Stimulated activated CD8-positive, alpha-beta memory T cell treated with anti-CD3 and anti-CD28 coated beads, Interleukin-4, amount 100 ng/mL, for 1 hour (primary cell): ENCODE measurements at places on chromosomes 6 and 20.

DNA sequence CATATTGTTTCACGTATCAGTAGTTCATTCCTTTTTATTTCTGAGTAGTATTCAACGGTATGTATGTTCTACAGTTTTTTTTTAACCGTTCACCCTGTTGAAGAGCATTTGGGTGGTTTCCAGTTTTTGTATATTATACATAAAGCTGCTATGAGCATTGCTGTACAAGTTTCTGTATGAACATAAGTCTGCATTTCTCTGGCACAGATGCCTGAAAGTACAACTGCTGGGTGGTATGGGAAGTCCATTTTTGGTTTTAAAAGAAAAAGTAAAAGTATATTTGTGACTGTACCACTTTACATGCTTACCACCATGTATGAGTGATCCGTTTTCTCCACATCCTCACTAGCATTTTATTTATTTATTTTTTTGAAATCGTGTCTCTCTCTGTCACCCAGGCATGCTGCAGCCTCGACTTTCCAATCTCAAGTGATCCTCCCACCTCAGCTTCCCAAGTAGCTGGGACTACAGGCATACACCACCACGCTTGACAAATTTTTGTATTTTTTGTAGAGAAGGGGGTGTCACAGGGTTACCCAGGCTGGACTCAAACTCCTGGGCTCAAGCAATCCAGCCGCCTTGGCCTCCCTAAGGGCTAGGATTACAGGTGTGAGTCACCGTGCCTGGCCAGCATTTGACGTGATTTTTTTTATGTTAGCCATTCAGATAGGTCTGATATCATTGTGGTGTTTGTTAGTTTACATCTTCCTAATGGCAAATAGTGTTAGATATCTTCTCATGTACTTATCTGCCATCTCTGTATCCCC lies 11.0 kb upstream of the SIM1 start:
- DNase-seq: no peak

- no peak for DNase-seq
Observed at GRCh38 chr6:56860475-56860874, 94.4 kb upstream of the BEND6 start.

GRCh38 chr20:62161347-62161746 lies 17.8 kb downstream of the SS18L1 start:
- no peak for DNase-seq

GRCh38 chr6:23559587-23560343 lies 566.2 kb upstream of the NRSN1 start:
- no peak for DNase-seq

- no peak for DNase-seq
Observed at GRCh38 chr6:57072108-57072507, 17.9 kb upstream of the ZNF451 start.

GRCh38 chr20:63529180-63529860 lies 7.9 kb downstream of the PTK6 start:
- DNase-seq: no peak

- DNase-seq: no peak
Observed at GRCh38 chr6:78593898-78594667, 273.3 kb upstream of the IRAK1BP1 start.

DNA sequence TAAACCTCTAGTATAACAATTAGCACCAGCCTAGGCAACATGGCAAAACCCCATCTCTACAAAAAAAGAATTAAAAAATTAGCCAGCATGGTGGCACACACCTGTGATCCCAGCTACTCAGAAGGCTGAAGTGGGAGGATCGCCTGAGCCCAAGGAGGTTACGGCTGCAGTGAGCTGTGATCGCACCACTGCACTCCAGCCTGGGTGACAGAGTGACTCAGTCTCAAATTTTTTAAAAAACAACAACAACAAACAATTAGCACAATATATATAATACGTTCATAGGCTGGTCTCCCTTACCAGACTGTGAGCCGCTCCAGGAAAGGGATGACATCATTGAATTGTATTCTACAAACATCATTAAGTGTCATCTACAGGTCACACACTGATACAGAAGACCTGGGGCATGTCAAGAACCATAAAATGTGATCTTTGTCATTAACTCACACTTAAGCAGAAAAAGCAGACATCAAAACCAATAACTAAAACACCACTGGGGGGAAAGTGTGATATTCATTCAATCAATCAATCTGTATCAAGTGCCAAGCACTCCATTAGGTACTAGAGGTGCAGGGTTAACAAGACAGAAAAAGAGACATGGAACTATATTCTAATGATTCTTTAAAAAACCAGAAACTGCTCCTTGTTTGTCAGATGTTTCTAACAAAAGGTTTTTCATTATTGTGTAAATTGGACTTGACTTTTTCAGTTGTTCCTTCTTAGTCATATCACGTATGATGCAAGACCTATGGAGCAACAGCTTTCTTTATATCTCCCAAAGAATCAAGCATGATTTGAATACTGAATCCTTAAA lies 17.8 kb downstream of the MAP3K5 start:
- no peak for DNase-seq

- DNase-seq: no peak
Observed at GRCh38 chr6:8865451-8865850, 430.1 kb upstream of the SLC35B3 start.

DNA sequence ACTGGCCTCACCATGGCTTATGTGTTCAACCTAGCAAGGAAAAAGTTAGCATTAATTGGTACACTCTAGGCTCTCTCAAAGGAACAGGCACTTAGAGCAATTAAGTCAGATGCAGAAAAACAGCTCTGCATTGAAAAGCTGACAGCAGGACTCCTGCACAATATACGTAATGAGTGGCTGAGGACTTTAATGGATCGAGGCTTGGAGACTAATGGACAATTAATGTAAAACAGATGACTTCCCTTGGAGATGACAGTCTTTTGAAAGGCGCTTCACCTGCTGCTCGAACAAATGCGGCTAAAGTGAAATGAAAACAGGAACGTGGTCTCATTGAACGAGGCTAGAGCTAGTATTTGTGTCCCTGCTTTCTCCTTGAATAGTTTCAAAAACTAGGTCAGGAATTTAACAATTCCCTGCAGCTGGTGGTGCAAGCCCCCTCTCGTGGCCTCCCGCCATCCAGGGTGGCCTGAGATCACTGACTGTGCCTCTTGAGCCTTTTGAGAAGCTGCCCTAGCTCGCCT lies 137.1 kb downstream of the ELOVL4 start:
- DNase-seq: no peak

DNA sequence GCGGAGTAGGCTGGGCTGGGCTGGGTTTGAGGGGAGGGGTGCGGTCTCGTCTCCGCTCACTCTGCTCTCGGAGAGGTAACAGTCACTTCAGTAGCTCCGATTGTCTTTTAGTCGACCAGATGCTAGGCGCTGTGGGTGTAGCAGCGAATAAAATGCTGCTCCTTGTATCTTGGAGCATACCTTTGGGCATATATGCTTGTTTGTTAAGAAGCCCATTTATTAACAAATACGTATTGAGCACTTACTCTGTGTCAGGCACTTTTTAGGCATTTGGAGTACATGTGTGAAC lies 545 bp downstream of the ACTR5 start:
- DNase-seq: no peak

DNA sequence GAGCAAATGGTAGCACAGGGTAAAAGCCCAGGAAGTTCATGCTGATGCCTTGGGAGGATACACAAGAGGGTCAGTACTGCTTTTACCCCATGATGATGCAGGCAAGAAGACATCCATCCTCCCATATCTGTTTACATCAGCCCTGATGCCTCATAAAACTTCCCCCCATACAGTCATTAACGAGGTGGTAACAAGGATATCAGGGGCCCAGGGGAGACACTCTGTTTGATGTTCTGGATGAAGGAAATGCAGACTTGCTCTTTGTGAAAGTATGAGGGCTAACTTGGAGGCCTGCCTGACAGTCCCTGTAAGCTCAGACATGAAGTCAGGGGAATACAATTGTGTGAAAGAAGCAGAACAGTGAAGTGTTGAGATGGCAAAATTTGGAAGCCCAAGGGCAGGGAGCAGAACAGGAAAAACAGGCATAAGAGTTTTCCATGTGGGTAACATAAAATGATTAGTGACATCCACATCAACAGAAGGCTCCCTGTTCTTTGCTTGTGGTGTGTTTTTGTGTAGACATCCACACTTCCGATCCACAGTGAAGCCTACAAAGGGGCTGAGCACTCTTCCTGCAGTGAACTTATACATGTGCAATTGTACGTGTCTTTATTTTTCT lies 813.4 kb downstream of the MAFB start:
- DNase-seq: no peak

DNA sequence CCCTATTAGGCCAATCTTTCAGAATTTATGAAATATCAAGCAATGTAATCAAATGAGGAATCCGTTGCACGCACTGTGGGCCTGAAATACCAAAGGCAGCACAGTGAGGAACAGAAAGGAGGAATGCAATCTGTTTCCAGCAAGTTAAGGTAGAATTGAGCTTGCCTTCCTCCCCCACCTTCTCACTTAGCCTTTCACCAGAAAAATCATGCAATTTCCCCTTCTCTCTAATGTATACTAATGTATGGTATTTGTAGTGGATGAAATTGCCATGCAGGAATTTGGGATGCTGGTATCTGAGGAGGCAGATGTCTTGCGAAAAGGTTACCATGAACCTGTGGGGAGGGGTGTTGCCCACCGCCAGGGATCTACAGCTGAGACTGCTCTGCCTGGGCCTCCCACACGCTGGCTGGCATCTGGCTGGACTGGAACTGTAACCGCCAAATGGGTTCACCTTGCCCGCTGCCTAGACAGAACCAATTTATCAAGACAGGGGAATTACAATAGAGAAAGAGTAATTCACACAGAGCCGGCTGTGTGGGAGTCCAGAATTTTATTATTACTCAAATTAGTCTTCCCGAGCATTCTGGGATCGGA lies 222.4 kb upstream of the MYLIP start:
- no peak for DNase-seq

DNA sequence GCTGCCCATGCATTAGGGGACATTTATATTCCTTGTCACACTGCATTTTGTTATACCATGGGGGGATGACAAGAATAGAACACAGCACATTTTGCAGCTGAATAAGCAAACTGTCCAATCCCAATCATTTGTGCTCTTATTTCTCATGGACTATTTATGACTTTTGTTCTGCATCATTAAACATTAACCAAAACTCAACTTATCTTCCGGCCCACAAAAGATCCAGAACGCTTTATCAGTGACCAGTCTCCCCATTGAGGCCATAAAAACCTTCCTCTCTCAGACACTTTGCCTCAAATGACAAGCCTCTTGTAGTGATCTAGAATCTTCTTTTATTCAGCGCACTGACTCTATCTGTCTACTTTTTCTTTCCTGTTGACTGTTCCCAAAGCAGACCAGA lies 28.4 kb upstream of the FOXQ1 start:
- no peak for DNase-seq

DNA sequence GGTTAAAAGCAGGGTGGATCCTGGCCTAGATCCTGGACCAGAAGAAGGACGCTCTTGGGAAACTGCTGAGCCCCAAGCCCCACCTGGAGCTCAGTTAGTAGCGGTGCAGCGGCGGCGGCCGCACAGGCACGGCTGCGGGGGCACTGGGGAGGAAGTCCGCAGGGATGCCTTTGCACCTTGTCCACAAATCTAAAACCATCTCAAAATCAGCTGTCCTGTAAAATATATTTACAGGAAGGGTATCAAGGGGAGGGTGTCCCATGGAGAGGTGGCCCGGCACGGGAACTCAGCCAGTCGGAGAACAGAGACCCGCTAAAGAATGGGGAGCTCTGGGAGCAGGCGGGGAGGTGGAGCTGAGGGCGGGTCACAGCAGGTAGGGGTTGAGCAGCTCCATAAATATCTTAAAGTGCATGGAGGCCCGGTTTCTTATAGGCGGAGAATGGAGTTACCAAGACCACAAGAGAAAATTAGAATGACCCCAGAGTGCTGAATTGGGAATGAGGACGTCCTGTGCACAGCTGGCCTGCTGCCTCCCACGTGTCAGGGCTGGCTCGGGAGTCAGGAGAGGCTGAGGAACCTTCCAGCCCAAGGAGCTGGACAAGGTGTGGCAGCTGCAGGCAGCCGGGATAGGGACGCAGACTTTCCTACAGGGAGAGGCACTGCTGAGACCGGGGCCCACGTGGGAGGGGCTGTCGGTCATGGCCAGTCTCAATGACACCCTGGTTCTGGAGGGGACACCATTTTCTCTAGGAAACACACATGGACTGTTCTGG lies 8.0 kb downstream of the MTG2 start:
- no peak for DNase-seq

- DNase-seq: no peak
Observed at GRCh38 chr20:15119852-15120487, 782.6 kb upstream of the FLRT3 start.

DNA sequence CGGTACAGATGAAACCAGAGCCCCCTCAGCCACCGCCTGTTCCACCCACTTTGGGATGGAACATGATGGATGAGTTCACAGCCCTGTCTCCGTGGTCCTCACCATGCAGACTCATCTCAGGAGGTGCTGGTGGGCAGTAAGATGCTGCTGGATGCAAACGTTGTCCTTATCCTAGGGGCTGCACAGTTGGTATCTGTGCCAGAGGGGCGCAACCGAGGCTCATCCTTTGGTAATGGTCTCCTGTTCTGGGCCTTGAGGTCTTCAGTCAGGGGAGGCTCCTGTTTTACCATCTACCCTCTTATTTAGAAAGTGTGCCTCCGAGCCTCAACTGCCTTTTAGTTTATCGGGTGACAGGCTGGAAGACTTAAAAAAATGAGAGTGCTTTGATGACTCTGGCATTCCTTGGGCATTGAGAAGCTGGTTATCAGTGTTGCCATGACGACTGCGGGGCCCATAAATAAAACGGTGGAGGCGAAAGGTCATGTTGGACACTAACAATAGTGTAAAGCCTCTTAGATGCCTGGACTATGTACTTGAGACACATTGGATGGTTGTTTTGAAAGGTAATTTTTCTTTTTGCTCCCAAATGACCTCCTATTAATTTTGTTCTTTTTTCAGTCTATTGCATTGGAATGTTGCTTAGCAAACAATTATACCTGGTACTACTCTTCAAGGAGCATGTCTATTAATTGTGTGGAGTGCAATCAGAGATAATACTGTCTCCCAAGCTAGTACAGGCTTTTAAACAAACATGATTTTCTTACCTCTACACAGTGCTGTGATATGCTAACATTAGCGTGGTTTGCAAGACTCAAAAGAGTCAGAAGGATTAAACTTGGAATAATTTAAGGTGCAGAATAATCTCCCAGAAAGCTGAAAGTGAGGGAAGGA lies 74.2 kb upstream of the DSP start:
- DNase-seq: no peak

DNA sequence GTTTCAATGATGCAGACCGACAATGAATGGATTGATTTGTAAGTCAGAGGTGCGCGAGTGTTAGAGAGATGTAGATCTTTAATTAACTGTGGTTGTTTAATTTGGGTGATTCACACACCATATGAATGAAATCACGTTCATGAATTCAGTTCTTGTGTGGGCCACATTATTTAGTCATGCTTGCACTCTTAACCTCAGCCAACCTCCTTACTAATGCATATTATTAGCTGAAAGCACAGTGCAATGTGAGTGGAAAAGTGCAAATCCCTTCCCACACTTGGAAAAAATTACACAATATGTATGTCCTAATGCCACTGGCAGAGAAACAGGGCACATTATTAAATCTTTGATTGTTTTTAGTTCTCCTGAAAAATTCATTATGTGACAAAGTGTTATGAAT lies 512.5 kb downstream of the BCKDHB start:
- no peak for DNase-seq
